ENCODE measurements at places on chromosomes 2 and 18.

GRCh38 chr2:228268301-228268700 is 86.8 kb upstream of the SPHKAP start:
- no peak for DNase-seq

DNA sequence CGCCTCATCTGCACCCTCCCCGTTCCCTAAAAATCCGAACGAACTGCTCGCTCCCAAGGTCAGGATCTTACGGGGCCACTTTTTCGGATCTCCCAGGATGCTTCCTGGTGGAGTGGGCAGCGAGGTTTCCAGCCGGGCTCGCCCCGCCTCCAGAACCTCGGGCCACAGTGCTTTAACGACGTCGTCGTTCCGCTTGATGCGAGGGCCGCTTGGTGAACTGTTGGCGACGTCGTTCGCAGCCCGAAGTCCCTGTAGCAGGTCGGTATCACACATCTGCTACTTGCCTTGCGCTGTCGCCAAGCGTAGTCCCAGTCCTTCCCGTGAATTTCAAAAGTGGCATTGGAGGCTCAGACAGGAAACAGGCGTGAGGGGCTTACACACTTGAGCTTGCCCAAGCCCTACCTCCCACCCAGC is 15.3 kb downstream of the EVX2 start:
- DNase-seq = no peak

GRCh38 chr18:61531182-61531581 is 198.0 kb downstream of the CDH20 start:
- DNase-seq = no peak

DNA sequence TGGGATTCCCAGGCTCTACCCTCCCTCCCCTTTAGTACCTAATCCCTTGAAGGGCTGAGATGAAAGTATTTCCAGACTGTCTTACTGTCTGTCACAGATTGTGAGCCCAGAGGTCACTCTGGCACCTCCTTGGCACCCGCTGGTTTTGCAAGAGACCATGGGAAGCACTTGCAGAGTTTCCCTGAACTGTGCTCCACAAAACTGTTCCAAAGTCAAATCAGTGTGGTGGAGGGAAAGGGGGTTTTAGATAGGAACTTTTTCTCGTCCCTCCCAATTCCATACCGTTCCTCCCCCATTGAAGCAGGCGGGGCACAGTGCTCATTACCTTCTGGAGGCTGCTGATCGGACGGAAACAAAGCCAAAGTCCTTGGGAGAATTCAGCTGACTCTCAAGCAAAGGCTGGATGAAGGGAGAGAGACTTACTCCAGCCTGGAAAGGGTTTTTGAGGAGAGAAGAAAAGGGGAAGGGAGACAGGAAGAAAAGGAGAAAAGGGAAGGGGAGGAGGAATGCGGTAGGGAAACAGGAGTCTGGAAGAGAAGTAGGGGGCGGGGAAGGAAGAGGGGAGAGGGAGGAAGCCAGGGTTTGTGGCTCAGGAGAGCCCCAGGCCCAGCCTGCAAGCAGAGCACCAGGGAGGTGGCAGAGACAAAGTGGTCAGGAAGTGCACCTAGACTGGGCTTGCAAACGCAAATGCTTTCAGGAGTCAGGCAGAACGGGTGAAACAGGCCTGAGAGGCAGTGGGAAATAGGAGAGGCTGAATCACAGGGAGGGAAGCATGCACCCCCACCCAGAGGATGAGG is 88.4 kb upstream of the SP3 start:
- no peak for DNase-seq

DNA sequence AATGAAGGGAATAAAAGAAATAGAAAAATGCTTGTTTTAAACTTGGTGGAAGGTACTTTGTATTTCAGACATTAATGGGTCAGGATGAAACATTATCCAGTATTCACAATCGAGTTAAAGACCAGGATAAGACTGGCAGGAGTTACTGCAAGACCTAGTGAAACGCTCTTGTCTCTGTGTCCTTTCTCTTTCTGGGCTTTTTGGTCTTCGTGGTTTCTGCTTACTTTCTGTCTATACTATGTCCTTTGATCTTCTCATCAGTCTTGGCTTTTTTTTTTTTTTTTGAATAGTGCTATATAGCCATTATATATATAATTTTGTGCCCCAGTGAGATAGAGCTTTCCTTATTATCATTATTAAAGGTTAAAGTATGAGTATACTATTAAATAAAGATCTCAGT is 42.1 kb upstream of the GAREM2 start:
- DNase-seq = no peak

- DNase-seq = no peak
Measured at GRCh38 chr2:179694963-179695362, 166.4 kb downstream of the ZNF385B start.

DNA sequence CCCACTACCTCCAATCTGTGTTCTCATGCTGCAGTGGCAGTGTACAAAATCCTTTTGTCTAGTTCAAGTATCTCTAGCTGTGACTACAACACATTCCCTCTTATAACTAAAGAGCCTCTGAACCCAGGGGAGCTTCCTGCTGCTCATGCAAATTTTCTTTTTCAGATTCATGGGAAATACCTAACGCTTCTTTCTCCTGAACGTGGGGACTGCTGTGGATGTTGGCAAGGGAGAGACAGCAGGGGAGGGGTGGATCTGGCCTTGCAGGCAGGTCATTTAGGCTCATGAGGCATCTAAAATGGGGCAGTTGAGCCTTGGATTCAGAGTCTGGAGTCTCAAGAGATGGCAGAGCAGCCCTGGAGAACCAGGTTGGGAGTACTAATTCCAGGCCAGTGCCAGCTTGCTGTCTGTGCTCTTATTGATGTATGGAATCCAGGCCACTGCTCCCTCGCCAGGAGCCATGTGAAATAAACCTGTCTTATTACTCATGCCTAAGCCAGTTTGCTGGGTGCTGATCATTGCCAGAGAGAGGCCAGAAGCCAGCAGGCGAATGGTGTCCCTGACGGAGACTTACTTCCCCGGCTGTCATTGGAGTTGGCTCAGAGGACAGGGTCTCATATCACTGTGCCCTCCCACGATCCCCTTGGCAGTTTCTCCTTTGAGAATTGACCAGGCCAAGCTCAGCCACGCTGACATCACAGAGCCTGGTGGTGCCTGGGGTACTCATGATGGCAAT is 29.2 kb upstream of the TNP1 start:
- no peak for DNase-seq

DNA sequence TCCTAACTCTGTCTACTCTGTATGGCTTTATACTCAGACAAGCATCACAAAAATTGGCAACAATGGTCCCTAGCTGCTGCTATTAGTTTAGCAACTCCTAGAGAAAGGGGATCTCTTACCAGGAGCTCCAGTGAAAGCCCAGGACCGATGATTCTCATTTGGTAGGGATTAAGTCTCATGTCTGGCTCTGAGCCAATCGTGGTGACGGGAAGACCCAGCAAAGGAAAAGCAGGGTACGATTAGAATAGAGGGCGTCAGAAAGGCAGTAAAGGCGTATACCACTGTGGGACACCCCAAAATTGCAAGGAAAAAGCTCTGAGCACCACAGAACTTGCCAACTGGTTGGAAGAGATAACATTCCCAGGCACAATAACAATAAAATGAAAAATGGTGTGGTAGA is 129.5 kb downstream of the MTCL1 start:
- DNase-seq = no peak

DNA sequence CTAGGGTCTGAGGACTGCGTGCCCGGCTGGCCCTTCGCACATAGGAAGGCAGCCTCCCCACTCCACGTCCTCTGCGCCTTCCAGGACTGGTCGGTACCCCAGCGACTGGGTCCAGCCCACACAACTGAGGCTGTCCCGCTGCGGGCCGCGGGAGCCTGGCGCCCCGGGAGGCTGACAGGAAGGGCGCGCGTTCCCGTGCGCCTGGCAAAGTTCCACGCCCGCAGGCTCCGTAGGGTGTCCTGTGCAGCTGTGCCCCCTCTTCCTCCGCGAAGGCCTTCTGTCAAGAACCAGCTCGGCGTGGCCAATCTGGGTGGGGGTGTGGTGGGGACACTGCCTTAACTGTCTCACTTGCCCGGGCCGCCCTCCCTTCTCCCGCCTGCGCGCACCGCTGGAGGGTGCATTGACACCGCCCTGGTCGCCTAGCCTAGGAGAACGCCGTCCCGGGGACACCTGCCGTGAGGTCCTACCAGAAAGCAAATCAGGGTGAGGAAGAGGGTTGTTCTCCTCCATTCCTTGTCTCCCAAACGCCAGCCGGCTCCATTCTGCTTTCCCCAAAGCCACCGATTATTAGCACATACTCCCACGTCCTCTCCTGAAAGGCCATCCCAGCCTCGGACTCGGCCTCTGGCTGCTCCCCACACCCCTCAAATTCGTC is 618 bp upstream of the LYPD1 start:
- DNase-seq = no peak

DNA sequence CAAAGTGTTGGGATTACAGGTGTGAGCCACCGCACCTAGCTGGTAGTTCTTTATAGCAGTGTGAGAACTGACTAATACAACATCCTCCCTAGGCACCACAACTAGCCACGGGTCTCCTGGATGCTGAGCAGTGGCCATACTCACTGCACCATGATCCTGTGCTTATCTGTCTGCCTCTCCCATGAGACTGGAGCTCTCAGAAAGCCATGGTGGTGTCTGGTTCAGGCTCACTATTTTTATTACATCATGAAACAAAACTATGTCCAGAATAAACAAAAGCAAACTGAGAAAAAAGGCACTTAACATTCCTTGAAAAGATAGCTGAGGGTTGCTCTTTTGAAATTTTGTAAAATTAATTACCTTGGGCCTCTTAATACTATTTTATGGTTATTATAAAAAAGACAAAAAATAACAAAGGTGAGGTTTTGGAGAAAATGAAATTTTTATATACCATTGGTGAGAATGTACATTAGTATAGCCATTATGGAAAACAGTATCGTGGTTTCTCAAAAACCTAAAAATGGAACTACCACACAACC is 90.7 kb upstream of the TFCP2L1 start:
- no peak for DNase-seq

GRCh38 chr18:3794537-3795348 is 344.8 kb downstream of the TGIF1 start:
- no peak for DNase-seq

DNA sequence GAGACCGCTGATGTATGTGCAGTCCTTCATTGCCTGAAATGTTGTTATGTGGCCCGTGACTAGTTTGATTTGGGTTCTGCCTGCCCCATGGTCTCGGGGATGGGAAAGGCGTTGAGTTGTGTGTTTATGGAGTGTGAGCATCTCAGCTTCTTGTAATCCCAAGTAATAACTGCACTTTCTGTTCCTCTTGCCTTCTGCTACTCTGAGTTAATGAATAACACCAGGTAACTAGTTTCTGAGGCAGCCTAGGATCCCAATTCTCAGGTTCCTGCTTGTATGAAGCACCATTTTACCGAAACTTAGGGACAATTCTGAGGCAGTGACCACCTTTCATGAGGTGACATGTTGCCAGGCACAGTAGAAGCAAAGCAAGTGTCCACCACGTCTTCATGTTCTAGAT is 170.0 kb downstream of the ALK start:
- DNase-seq = no peak

- DNase-seq = no peak
Measured at GRCh38 chr18:42360716-42361115, 405.7 kb downstream of the PIK3C3 start.

- DNase-seq = peak; percentile 48
Measured at GRCh38 chr2:47088371-47089082, 66.6 kb downstream of the STPG4 start.

- no peak for DNase-seq
Measured at GRCh38 chr2:206520450-206520849, 77.1 kb downstream of the ADAM23 start.

DNA sequence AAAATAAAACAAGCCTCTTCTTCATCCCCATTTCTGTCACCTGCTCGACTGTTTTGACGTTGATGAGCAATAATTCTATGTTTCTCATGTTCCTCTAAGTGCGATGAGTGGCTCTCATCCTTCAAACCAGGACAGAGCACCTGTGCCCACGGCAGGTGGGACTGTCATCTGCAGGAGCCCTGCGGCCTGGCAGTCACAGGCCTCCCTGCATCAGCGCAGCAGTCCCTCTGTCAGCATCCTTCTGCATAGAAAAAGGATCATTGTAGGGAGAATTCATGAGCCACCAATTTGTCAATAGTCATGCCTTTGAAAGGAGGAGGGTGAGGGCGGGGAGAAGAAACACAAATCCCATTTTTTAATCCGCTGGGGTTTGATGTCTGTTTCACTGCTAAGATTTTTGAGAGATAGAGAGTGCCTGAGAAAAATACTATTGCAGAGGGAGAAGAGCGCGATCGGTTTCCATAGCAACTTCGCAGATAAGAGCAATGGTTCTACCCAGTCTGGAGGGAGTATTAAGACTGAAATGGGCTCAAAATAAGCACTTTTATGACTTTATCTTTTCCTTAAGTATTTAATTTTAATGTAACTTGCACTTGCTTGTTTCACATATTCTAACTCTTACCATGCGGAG is 234.3 kb upstream of the NCKAP5 start:
- DNase-seq = no peak

GRCh38 chr18:13716916-13717315 is 9.4 kb downstream of the FAM210A start:
- no peak for DNase-seq
